Psoas muscle (tissue), 8 donors: ENCODE measurements at places on chromosomes 11 and 22. TPM values are rescaled to one million over a fixed set of nuclear protein-coding genes. Genes with fewer than 3 reads are reported as not detected.

DNA sequence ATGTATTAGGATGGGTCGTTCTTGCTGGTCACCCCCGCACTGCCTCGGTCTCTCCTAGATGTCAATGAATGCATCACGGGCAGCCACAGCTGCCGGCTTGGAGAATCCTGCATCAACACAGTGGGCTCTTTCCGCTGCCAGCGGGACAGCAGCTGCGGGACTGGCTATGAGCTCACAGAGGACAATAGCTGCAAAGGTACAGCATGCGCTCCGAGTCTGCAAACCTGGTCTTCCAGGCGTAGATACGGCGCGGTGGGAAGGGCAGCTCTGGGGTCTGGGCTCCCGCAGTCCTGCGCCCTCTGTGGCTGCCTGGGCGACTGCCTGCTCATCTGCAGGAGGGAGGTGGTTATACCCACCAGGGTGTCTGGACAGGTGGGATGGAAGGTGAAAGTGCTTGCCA is 31.0 kb downstream of the FBLN1 start:
- DNase-seq = no peak

TMEM86A gene
- polyA plus RNA-seq = 2.6 TPM

TRIM6 gene
- polyA plus RNA-seq = 0.36 TPM

- no peak for DNase-seq
Measured at GRCh38 chr11:115901069-115901468, 396.9 kb upstream of the CADM1 start.

SCGB2A2 gene
- 0.59 TPM for polyA plus RNA-seq

GRCh38 chr22:43530349-43531201 is 118.8 kb downstream of the MPPED1 start:
- no peak for DNase-seq

TRPC6 gene
- 0.08 TPM for polyA plus RNA-seq

CLP1 gene
- 16.9 TPM for polyA plus RNA-seq

DNA sequence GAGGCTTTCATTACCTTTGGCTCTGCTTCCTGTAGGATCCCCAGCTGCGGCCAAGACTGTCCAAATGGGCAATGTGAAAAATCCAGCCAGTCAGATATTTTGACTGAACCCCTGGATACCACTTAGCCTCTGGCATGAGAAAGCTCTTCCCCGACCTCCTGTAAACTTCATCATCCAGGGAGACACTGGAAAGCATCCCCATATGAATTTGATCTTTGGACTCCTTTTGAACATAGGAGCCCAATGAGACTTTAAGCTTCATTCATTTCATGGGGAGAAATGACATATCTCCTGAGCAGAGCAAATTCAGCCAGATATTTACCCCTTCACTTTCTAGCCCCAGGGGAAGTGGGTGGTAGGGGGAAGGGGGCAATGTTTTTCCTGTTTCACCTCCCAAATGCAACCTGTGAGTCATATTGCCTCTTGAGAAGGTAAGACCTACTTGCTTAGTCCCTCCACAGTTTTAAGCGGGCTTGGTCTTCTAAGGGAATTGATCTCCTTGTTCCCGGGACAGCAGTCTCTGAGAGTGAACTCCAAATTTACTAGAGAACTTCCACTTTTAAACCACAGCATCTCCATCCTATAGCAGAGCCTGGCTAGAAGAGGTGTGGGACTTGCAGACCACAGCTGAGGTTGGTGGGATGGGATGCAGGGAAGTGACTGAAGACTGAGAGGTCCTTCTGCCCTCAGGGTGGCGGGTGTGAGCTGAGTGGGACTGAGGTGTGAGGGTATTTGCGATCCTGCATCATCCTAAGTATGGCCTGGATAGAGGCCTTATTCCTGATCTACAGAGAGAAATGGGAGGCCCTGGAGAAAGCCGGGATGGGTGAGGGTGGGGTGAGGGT is 20.3 kb upstream of the POU2AF1 start:
- no peak for DNase-seq

CD3E gene
- 0.15 TPM for polyA plus RNA-seq

DNA sequence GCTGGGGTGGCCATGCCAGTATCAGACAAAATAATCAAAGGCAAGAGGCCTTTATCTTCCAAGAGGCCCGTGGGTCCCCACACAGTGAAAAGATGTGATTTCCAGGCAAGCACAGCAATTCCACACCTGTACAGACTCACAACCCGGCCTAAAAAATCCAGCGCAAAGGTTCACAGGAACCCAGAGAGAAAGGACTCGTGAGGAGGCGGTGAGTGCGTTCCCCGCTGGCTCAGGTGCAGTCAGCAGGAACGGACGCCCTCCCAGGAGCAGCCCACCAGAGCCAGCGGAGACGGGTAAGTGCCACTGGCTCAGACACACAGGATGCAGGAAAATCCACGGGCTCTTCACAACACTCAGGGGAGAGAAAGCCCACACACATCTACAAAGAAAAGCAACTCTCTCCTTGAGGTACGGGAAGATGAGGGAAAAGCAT is 4.4 kb downstream of the TOLLIP start:
- DNase-seq = no peak

- no peak for DNase-seq
Measured at GRCh38 chr11:64186492-64187165, 658 bp downstream of the STIP1 start.

CLCF1 gene
- polyA plus RNA-seq = 0.47 TPM

- DNase-seq = no peak
Measured at GRCh38 chr22:37330200-37331033, 48.1 kb downstream of the CYTH4 start.

MN1 gene
- polyA plus RNA-seq = 4.3 TPM

DNA sequence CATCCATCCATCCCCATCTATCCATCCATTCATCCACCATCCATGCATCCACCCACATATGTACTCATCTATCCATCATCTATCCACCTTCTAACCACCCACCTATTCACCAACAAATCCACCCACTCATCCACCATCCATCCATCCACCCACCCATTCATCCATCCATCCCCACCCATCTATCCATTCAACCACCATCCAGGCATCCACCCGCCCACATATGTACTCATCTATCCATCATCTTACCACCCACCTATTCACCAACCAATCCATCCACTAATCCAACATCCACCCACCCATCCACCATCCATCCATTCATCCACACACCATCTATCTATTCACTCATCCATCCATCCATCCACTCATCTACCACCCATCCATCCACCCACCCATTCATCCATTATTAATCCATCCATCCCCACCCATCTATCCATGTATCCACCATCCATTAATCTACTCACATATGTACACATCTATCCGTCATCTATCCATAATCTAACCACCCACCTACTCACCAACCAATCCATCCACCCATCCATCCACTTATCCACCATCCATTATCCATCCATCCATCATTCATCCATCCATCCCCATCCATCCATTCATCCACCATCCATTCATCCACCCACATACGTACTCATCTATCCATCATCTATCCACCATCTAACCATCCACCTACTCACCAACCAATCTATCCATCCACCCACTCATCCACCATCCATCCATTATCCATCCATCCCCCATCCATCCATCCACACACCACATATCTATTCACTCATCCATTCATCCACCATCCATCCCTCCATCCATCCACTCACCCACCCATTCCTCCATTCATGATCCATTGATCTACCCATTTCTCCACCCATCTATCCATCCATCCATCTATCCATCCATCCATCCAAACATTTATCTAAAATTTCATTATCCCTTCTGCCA is 940.0 kb downstream of the BRD1 start:
- DNase-seq = no peak

DNA sequence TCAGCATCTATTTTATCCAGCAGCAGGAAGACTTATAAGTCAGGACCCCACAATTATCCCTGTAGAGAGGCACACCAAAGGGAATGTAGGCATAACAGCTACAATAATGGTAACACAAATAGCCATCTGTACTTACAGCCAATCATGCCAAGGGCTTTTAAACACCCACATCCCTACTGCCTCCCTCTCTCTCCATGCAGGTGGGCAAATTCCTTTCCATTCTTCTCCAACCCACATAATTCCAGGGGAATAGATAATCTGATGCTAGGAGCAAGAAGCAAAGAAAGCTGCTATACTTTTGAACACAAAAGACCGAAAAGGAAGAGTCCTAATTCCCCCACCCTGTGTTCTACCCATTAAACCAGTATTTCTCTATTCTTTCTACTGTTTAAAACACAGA is 46.7 kb downstream of the RBFOX2 start:
- DNase-seq = no peak

GRCh38 chr11:45237711-45238315 is 48.3 kb downstream of the SYT13 start:
- no peak for DNase-seq

DNAJB7 gene
- polyA plus RNA-seq = 0.03 TPM

DNA sequence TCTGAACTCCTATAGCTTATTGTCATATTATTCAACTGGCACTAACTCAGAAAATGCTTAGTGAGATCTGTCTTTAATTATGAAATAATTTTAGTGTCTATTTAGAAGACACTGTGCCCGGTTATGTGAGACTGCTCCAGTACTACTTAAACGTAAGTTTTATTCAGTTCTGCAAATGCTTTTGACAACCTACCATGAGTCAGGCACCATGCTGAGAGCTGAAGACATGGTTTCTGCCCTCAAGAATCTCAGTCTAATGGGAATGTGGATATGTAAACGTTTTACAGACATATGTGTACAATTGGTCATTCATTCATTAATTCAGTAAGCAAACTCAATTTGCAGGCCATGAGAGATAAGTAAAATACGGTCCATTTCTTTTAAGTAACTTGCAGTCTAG is 40.0 kb downstream of the DCUN1D5 start:
- no peak for DNase-seq
